ENCODE measurements at places on chromosomes 2 and 18. TPM values are rescaled to one million over a fixed set of nuclear protein-coding genes. Genes with fewer than 3 reads are reported as not detected.

DNA sequence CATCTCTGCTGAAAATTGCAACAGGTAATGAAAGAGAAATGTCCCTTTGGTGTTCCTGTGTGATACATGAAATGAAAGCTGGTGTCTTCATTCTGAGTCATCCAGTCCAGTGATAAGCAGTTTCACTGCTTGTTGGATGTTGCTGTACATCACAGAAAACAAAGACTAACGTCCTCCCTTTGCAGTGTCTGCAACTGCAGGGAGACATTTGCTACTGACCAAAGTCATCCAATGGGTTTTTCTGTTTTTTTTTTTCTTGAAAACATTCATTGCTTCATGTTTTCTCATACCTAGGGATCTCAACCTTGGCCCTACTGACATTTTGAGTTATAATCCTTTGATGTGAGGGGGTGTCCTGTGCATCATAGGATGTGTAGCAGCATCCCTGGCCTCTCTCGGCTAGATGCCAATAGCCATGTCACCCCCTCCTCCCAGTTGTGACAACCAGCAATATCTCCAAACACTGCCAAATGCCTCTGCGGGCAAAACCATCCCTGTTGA is 63.6 kb upstream of the FZD5 start:
- no peak for DNase-seq
- H3K36me3 ChIP-seq = no peaks in the 10 kb centered on the region
- H3K27me3 ChIP-seq = no peaks in the 10 kb centered on the region
- H3K27ac ChIP-seq = no peak overlapping the region

GRCh38 chr2:20264629-20265028 is 39.7 kb upstream of the SDC1 start:
- no peak for DNase-seq
- no peak overlapping the region for H3K4me3 ChIP-seq
- H3K27me3 ChIP-seq = no peaks in the 10 kb centered on the region
- no peak overlapping the region for H3K27ac ChIP-seq

DNA sequence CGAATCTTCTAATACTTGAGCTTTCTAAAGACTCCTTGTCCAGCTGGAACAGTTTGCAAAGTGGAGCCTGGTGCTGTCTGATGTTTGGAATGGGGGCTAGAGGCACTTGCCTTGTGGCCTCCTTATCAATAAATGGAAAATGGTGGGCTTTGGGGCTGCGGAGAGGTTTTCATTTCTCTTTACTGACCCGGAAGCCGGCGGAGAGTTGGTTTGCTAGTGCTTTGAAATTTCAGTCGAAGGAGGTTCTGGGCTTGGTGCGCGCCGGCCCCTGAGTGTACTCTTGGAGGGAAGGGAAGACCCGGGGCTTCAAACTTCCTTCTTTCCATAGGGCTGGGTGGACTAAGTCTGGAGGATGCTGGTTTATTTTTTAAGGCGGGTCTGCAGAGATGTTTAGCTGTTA is 714 bp downstream of the RPIA start:
- H3K4me3 ChIP-seq = peak overlapping the region; percentile 95
- H3K4me1 ChIP-seq = peaks cover 35% of the 10 kb centered on the region
- peak; percentile 31 for DNase-seq
- peak overlapping the region; percentile 78 for H3K27ac ChIP-seq

DNA sequence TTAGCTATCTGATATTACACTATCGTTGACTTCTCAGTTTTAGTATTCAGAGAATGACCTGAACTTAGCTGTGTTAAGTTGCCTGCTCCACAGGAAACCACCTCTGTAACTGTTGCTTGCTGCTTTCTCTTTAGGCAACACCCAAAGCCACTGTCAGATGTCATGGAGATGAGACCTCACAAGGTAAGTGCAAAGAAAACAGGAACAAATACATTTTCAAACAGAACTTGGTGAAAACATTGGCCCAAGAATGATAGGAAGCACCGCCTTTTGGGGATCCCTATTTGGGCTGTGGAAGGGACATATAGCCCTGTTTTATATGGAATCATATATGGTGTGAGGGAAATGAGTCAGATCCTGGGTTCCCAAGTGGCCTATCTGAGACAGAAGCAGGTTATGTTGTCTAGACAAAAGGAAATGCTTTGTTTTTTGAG is 143.4 kb downstream of the UBE2E3 start:
- H3K27me3 ChIP-seq = no peaks in the 10 kb centered on the region
- peak; percentile 87 for DNase-seq

DNA sequence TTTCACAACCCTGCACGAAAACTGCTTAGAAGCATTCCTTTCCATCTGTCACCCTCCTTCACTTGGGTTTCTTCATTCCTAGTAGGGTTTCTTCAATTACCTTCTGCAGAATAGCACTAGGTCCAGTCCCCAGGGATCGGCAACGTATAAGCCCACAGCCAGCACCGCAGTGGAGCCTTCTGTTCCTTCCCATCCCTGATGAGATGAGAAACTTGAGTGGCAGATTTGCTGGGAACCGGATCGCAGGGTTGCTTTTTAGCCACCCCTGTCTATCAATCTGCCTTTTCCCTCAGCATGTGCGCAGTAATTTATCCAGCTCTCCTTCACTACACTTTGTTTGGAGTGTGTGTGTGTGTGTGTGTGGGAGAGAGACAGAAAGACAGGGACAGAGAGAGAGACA is 94.2 kb downstream of the CD8B2 start:
- peaks cover 9% of the 10 kb centered on the region for H3K27me3 ChIP-seq
- DNase-seq = no peak
- peak overlapping the region; percentile 51 for H3K4me3 ChIP-seq
- no peak overlapping the region for H3K27ac ChIP-seq

The CCL20 gene
- 2.6 TPM for total RNA-seq

The FBLN7 gene
- 34.3 TPM for total RNA-seq

The CPLX4 gene
- total RNA-seq = not detected

The TMEM169 gene
- 5.1 TPM for total RNA-seq
